ENCODE measurements at places on chromosomes 1 and 21. TPM values are rescaled to one million over a fixed set of nuclear protein-coding genes. Genes with fewer than 3 reads are reported as not detected.

DNA sequence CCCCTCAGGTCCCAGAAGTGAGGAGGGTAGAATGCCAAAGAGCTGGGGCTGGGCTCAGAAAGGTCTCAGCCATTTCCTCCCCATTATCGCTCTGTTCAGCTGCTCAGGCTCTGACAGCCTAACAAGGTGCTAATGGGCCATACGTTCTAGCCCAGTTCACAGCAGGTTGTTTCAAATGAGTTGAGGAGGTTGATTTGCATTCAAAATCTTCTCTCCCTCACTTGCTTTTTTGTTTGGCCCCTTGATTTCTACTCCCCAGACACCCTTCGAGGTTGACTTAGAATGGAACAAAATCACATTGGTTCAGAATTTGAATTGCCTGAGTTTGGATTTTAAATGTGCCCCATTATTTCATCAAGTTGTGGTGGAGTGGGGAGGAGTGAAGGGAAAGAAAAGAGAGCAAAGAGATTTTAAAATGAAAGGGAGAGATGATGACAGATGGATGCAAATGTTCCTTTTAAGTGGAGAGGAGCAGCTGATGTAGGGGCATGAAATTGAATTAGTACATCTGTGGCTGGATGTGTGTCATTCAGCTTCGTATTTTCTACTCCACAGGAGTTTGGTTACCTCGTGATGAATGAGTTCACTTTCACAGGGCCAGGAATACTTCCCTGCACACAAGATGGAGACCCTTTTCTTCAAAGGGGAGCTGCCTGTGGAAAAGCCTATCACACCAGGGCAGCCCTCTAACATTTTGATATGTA lies 425.8 kb upstream of the CAMK1G start:
- H3K36me3 ChIP-seq = no peaks in the 10 kb centered on the region
- DNase-seq = peak; percentile 83

- H3K36me3 ChIP-seq = no peaks in the 10 kb centered on the region
- H3K4me1 ChIP-seq = peaks cover 18% of the 10 kb centered on the region
- no peak overlapping the region for H3K27ac ChIP-seq
These were observed 10.2 kb downstream of the C1orf94 start for GRCh38 chr1:34186741-34187494.

The PARK7 gene
- total RNA-seq = 456 TPM

The GSTM1 gene
- not detected for total RNA-seq

- H3K36me3 ChIP-seq = no peaks in the 10 kb centered on the region
- H3K27me3 ChIP-seq = no peaks in the 10 kb centered on the region
- no peak for DNase-seq
- no peak overlapping the region for H3K4me3 ChIP-seq
These were observed 31.8 kb upstream of the OLIG2 start for GRCh38 chr21:32993894-32994293.

The TNFAIP8L2 gene
- total RNA-seq = not detected

Data from SJCRH30 (cell line).